ENCODE measurements at places on chromosomes 3 and 15.

DNA sequence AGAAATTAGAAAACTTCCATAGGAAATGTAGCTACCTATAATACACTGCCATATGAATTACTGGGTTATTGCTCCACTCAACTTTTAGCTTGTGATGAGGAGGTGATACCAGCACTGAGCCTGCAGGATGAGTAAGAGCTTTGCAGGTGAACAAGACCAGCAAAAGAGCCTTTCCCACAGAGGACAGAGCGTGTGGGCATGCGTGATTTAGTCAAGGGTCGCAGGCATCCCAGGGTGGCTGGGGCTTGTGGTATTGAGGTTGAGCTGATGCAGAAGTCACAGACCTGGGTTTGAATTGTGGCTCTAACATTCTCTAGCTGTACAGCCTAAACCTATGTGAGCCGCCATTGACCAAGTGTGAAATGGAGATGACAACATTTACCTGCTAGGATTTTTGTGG lies 5.6 kb downstream of the NRROS start:
- DNase-seq, result no peak

- DNase-seq, result no peak
These were observed 75.8 kb downstream of the COL8A1 start for GRCh38 chr3:99714146-99714545.

GRCh38 chr3:122824465-122825381 lies 29.9 kb downstream of the SLC49A4 start:
- DNase-seq, result no peak

- no peak for DNase-seq
These were observed 226.9 kb downstream of the ADAMTS9 start for GRCh38 chr3:64460877-64461276.
